Lung microvascular endothelial cell (primary cell): ENCODE measurements at places on chromosomes 6 and 20.

DNA sequence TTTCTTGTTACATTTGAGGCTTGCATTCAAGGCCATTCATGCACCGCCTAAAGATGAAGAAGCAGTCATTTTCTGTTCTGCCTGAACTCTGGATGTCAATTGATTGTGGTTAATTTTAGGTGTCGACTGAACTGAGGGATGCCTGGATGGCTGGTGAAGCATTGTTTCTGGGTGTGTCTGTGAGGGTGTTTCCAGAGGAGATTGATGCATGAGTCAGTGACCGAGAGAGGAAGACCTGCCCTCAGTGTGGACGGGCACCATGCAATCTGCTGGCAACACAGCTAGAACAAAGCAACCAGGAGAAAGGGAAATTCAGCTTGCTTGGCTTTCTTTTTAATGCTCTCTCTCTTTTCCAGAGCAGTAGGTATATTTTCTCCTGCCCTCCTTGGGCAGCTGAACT, 164.1 kb upstream of the ECI2 start:
- peak; percentile 33 for DNase-seq

DNA sequence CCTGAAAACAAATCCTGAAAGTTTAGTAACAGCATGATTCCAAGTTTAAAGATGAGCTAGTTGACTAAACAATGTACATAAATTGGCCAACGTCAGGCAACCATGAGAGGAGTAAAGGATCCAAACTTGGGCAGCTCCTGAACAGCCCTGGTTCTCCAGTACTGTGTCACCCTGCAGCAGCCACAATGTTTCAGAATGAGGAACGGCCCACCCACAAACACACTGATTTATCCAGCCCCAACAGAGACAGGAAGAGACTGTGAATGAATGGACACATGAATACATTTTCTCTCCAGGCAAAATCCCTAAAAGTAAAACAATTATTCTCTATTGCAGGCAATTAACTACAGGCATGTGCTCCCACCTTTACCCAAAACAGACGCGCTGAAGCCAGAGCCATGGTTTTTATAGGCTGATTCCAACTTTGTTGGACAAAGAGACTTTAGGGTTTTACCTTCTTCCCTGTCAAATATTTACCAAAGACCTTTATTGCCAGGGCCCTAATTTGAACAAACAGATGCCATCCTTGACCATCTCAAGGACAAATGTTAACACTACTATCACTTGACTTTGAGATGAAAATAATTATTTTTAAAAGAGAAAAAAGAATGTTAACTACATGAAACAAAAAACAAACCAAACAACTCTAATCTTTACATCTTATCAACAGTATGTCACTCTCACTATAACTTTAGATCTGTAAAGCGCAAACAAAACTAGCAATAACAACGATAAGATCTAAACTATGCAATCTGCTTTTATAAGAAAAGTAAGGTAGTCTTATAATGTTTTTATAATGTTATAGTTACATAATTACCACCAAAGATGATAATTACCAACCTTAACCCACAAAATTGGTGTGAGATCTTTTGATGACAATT, 22.9 kb downstream of the CNKSR3 start:
- no peak for DNase-seq

GRCh38 chr6:163725008-163725941, 310.8 kb downstream of the QKI start:
- no peak for DNase-seq

GRCh38 chr20:61125546-61126180, 126.4 kb upstream of the CDH4 start:
- DNase-seq: no peak
